ENCODE measurements at places on chromosomes 16 and 17.

DNA sequence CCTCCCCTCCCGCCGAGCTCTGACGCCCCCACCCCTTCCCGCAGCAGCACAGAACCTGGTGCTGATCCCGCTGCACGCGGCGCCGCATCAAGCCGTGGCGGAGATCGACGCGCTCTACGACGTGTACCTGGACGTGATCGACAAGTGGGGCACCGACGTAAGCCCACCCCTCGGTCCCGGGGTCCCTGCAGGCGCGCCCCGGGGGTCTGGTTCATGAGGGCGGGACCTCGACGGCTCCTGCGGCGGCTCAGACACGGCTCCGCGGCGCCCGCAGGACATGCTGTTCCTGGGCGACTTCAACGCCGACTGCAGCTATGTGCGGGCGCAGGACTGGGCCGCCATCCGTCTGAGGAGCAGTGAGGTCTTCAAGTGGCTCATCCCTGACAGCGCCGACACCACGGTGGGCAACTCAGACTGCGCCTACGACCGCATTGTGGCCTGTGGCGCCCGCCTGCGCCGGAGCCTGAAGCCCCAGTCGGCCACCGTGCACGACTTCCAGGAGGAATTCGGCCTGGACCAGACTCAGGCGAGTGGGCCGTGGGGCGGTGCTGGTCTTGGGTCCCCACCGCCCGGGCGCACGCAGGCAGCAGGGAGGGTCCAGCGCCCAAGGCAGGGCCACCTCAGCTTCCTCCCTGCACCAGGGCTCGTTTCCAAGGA lies 1.4 kb downstream of the DNASE1L2 start:
- DNase-seq = no peak

DNA sequence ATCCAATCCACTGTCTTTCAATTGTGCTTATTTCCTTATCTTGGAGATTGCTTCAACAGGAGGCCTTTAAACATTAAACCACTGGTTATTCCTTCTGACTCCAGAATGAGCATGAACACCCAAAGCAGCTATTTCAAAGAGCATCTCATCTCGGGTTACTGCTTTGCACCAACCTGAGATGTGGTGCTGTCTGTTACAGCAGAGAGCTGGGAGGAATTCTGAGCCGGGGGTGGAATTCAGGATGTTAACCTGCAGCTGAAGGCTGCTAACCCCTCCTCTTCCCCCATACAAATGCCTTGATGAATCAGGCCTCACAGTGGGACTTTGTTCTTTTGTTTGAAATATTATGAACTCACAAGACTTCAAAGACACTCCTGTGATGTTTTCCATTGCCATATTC lies 113.1 kb downstream of the SHISA9 start:
- no peak for DNase-seq

DNA sequence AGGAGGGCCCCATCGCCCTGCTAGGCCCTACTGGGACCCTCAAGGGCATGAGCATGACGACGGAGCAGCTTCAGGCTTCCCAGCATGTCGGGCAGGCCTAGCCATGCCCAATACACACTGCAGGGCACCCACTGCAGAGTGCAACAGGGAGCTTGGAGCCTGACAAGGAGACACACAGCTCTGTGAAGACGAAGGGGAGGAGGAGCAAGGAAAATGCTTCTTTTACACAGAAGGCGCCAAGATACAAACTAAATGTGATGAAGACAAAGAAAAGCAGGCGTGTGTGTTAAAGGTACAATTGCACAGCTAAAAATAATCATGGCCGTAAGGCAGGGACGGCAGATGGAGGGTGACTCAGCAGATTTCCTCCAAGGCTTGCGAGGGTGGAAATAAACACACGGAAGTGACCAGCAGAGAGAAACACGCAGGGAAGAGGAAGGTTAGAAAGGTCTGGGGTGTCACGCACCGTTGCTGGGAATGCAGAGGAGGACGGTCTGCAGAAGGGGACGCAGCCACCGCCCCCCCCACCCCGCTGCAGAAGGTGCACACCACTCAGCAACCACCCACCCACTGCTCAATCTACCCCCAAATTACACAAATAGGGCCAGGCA lies 108.5 kb downstream of the ZNF778 start:
- DNase-seq = no peak

- no peak for DNase-seq
Observed at GRCh38 chr16:68994324-68994723, 111.1 kb upstream of the HAS3 start.

DNA sequence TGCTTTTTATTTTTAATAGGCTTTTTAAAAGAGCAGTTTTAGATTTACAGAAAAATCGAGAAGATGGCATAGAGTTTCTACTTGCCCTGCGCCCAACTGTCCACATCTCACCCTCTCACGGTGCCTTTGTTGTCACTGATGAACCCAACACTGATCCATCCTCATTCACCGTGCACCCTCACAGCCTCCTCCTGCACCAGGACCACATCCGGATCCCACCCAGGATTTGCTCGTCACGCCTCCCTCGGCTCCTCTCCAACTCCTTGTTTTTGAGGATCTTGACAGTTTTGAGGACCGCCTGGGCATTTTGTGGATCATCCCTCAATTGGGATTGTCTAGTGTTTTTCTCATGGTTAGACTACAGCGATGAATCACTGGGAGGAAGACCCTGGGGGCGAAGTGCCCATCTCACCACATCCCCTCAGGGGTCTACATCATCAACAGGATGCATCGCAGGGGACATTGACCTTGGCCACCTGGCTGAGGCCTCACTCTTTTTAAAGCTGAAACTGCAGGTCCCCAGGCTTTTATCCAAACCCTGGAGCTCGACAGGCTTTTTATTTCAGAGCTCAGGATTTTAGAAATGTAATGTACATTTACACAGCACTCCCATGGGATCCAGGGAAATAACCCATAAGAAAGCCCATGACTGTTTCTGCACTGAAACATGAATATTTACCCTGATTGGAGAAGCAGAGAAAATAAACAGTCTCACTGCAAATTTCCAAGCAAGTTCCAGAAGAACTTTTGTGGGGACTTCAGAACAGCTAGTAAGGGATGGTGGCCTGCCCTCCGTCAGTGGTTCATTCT lies 71.8 kb upstream of the ZNF469 start:
- DNase-seq = no peak

- no peak for DNase-seq
Observed at GRCh38 chr17:73142872-73143381, 21.9 kb upstream of the SSTR2 start.

DNA sequence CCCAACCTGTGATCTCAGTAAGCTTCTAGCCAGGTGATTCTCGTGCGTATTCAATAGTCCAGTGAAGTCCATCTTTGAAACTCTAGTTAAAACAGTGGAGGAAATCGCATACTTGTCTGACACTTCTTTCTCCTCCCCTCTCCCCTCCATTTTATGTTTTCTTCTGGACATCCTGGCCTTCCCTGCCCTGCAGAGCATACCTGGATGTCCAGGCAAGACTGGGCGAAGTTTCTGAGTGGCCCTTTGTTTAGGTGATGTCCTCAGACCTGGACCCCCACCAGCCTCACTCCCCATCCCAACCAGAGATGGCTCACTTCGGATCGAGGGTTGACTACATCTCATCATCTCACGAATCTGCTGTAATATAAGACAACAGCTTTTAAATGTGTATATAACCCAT lies 65.7 kb downstream of the CCDC182 start:
- no peak for DNase-seq

- DNase-seq = no peak
Observed at GRCh38 chr17:72804949-72805707, 287.4 kb downstream of the SLC39A11 start.

GRCh38 chr16:65034915-65035314 lies 86.9 kb downstream of the CDH11 start:
- DNase-seq = no peak

- no peak for DNase-seq
Observed at GRCh38 chr17:18971801-18972200, 19.8 kb downstream of the SLC5A10 start.

- DNase-seq = no peak
Observed at GRCh38 chr16:72166151-72166550, 5.8 kb downstream of the PMFBP1 start.

GRCh38 chr17:79678091-79678735 lies 52.5 kb upstream of the ENPP7 start:
- DNase-seq = no peak

GRCh38 chr17:36481829-36482228 lies 4.7 kb upstream of the ZNHIT3 start:
- no peak for DNase-seq

DNA sequence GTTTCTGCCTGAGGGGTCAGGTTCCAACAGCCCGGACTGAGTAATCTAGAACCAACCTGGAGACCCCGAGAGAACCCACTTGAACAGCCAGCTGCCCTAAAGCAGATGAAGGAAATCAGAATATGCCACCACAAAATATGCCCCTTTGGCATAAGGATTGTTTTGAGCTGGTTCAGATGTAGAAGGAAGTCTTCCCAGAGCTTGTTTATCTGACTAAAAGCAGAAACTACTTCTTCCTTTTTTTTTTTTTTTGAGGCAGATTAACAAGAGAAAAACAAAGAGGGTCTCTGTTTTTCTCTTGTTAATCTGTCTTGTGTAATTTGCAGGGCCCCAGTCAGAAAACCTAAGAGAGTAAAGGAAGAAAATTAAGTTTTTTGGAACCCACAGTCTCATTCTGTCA lies 53.0 kb downstream of the PECAM1 start:
- no peak for DNase-seq

GRCh38 chr16:11417487-11417886 lies 72.2 kb downstream of the RMI2 start:
- DNase-seq = no peak

DNA sequence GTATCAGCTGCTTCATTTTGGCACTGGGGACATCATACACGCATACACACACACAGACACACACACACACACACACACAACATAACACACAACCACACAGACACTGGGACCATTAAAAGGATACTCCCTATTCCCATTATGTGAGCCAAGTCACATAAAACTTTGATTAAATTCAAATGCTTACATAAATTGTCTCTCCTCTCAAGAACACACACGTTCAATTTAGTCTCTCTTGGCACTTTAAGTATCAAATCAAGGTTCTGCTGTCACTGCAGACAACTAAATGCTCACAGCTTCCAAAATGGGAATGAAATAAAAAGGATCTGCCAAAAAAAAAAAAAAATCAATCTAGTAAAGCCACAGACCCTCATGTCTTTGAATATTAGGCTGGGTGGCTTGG lies 184.9 kb downstream of the RBFOX1 start:
- DNase-seq = no peak

DNA sequence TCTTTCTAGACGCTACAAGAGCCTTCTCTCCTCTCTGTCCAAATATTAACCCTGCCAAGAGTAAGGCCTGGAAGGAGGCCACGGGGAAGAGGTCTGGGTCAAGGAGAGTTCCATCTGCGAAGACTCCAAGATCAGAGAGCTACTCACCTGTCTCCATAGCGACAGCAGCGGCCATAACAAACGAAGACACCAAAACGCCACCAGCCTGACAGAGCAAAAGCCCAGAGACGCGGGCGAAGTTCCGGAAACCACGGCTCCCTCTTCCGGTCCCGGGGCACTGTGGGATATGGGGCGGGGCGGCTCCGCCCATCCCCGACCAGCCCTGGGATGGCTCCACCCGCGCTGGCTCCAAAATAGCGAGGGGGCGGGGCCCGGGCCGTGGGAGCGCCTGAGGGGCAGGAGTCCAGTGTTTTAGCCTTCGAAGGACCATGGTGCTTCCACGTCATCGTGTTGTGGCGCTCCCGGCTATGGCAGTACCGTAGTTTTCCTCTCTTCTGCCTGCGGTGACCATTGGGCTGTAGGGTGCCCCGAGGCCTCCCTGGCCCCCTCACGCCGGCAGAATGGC lies at the start of the genes C17orf100 and MED31:
C17orf100 (plus strand) TSS at position 409 of the 565 bp plus-strand sequence; CDS start at position 561, 152 bp downstream.
MED31 (minus strand) TSS at position 252 of the 565 bp plus-strand sequence; CDS start at position 175, 77 bp downstream.
- peak; percentile 91 for DNase-seq

GRCh38 chr17:32936186-32936893 lies 8.4 kb downstream of the TMEM98 start:
- no peak for DNase-seq

GRCh38 chr16:27241658-27242057 lies 26.9 kb downstream of the NSMCE1 start:
- DNase-seq = no peak

DNA sequence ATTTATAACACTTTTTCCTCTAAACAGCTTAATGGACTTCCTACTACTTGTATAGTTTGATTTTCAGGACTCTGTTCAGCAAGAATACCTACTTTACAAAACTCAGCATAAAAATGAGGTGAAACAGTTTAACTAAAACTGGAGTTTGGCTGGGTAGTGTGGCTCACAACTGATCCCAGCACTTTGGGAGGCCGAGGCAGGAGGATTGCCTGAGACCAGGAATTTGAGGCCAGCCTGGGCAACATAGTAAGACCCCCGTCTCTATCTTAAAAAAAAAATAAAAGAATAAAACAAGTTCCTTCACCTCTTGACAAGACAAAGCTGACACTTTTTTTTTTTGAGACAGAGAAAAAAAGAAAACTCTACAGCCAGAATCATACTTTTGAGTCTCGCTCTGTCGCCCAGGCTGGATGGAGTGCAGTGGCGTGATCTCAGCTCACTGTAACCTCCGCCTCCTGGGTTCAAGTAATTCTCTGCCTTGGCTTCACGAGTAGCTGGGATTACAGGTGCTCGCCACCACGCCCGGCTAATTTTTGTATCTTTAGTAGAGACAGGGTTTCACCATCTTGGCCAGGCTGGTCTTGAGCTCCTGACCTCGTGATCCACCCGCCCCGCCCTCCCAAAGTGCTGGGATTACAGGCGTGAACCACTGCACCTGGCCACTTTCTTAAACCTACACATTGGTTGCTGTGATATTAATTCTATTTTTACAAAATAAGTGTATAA lies 2.6 kb downstream of the PDF start:
- DNase-seq = no peak

- no peak for DNase-seq
Observed at GRCh38 chr17:30151471-30151870, 34.9 kb downstream of the NSRP1 start.

DNA sequence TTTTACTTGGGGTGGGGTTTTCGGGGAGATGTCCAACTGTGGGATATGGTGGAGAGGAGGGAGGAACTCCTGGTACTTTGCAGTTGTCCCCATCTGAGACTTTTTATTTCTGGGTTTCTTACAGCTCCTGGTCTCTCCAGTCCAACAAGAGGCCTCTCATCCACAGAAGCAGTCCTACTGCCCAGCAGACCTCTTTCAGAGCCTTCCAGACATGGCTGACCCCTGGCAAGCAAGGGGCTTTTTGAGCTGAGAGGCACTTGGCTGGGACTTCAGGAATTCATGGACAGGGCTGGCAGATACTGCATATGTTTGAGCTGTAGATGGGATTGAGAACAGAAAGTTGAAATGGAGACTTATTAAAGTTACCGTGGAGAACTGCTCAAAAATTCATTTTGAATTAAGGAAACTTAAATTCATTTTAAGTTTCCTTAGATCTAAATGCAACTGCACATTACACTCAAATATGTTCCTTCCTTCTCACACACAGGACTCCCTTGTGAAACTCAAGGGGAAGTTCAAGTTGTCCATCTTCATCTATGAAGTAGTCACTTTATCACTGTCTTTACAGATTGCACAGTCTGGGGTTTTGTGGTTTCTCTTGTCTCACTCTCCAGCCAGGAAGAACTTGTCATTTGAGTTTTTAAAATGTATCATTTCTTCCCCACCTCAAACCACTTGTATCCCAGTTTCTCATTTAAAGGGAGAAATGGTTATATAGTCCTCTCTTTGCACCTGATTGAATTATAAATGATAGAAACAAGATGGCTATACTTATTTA lies 1.1 kb downstream of the LASP1NB start:
- DNase-seq = no peak

All from stimulated activated CD8-positive, alpha-beta memory T cell treated with anti-CD3 and anti-CD28 coated beads, Interleukin-15, amount 100 ng/mL, for 24 hours (primary cell).